NCI-H2107 (cell line): ENCODE measurements at places on chromosomes 6 and 20.

GRCh38 chr6:158894193-158894592 lies 75.0 kb upstream of the EZR start:
- no peak for DNase-seq

DNA sequence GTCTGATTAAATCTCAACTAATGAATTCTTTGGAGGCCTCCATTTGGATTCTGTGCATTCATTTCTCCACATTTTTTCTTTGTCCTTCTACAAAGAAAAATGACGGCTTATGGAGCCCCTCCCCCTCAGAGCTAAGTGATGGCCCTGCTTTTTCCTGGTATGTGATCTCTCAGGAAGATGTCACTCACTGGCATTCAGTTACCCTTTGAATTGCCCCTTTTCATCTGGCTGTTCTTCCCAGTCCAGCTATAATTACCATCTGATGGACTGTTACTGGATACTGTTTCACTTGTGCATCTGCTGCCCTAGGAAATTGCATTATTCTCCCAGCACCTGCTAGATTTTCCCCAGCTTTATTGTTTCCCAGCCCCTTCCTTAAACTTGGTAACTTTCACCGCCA lies 151.9 kb downstream of the CFAP61 start:
- peak; percentile 54 for DNase-seq

GRCh38 chr20:34538671-34539123 lies 19.8 kb upstream of the MAP1LC3A start:
- DNase-seq, result no peak

DNA sequence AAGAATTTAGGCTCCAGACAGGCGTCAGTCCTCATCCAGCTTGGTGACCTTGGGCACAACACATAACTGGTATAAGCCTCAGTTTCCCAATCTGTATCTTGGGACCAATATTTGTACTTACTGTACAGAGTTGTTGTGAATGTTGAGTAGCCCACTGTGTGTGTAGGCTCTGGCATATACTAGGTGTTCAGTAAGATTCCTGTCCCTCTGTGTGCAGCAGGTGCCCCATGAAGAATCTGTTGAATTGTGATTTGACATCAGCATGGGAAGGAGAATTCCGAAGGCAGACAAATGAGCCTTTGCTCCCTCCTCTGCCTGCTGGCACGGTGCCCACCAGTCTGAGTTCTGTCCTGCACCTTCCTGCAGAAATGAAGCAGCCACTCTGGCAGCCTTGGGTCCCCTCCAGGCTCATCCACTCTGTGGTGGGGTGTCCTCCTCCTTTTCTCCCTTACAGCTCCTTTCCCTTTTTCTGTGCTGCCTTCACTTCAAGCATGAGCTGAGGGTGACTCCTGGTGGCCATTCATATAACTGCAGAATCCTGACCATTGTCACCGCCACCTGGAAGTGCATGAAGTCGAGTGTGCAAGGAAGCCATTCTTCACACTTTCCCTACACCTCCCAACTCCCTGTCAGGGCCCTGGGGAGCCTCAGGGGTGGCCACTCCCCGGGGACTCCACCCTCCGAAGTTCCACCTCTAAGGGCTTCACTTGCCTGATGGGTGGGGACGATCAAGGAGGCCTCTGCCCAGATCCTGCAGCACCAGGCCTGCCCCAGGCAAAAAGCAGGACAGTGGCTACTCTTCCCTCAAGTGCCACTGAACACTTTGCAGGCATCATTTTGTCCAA lies 48.2 kb downstream of the MRPL14 start:
- no peak for DNase-seq

GRCh38 chr20:32056708-32057483 lies 4.9 kb downstream of the HCK start:
- no peak for DNase-seq

GRCh38 chr6:80959034-80959433 lies 793.4 kb downstream of the TENT5A start:
- DNase-seq, result no peak

GRCh38 chr6:6943421-6943820 lies 164.3 kb upstream of the RREB1 start:
- no peak for DNase-seq

GRCh38 chr6:170041526-170041925 lies 249.4 kb downstream of the DLL1 start:
- no peak for DNase-seq

GRCh38 chr6:52518279-52518945 lies 58.4 kb downstream of the TRAM2 start:
- DNase-seq, result no peak

DNA sequence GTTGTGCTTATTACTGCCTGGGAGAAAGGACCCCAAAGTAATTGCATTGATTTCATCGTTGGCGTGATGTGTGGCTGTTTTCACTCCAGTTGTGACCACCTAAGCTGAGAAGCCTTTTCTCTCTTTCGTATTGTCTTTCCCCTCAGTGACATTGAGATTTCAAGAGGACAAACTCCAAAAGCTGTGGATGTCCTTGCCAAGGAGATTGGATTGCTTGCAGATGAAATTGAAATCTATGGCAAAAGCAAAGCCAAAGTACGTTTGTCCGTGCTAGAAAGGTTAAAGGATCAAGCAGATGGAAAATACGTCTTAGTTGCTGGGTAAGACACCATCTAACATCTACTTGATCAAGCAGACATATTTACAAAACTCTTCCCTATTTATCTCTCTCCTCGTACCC lies 60.5 kb downstream of the MTHFD1L start:
- DNase-seq, result no peak

DNA sequence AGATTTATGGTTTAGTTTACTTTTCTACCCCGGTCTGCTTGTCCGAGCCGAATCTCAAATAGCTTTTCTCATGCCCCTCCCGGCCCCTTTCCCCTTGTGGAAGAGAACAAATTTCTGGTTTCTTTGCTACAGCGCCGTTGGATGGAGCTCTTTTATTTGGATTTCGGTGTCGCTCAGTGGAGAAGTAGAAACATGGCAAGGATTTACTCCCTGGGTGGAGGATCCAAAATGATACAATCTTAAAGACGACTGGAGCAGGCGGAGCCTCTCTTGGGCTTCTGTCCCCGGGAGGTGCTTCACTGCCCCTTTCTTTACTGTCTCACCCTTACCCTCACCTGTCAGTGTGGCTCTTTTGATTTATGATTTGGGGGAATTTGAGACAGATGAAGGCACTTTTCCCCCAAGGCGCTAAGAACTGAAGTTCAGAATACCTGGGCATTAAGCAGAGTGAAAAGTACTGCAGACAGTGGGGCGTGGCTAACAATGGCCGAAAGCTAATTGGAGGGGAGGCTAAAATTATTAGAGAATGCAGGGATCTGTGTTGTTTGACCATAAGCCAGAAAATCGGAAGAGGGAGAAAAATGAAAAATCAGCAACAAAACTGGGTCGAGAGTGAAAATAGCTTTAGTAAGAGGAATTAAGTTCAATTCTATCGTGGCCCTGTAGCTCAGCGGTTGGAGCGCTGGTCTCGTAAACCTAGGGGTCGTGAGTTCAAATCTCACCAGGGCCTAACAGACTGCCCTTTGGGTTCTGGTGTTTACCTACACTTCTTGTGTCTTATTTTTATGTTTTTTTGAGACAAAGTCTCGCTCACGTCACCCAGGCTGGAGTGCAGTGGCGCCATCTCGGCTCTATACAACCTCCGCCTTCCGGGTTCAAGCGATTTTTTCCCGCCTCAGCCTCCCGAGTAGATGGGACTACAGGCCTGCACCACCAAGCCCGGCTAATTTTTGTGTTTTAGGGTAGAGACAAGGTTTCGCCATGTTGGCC lies 145.1 kb upstream of the ZNF184 start:
- DNase-seq, result no peak

DNA sequence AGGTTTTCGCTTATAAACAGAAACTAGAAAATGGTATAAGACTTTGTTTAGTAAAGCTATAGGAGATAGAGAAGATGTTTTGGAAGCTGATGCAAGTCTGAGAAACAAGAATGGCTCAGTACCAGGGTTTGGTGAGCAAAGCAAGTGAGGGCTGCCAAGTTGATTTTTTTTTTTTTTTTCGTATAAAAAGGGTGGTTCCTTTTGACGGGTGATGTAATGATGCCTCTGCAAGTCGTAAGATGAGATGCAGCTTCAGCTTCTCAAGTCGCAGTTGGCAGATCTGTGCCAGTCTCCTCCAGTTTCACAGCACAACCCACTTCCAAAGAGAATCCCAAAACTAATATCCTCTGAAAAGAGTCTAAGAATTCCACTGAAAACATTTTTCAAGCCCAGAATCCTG lies 252.8 kb upstream of the CDH4 start:
- DNase-seq, result no peak

DNA sequence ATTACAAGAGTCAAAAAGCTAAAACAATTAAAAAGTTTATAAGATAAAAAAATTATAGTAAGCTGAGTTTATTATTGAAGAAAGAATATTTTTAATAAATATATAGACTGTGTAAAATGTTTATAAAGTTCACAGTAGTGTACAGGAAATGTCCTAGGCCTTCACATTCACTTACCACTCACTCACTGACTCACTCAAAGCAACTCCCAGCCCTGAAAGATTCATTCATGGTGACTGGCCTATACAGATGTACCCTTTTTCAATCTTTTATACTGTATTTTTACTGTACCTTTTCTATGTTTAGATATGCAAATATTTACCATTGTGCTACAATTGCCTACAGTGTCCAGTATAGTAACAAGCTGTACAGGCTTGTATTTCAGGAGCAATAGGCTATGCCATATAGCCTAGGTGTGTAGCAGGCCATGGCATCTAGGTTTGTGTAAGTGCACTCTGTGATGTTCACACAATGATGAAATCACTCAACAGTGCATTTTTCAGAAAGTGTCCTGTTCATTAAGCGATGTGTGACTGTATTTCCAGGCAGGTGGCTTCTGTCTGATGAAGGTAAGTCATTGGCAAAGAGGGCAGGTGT lies 130.2 kb downstream of the BTBD3 start:
- DNase-seq, result no peak

DNA sequence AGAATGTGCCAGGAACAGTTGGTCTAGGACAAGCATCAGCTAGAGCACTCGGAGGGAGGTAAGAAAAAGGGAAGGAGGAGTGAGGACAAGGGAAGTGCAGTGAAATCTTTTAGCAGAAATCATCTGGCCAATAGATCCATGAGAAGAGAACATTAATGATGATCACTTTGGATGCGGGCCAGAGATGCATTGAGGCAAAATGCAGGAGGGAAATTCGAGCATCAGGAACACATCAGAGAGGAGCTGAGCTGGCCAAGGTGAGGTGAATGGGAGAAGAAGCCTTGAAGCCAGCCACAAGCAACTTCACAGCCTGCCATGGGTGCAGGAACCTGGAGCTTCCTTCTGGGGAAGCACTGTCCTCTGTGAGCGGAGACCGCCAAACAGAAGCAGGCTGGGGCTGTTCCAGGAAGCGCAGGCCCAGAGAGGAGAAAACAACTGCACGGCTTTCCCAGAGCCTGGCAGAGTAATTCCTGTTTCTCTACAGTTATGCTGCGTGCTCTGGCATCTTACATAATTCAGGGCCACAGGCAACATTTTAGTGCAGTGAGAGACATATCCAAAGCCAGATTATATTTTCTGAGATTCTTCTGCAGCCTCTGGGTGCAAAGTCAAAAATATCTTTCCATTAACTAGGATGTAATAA lies 143.8 kb downstream of the F13A1 start:
- DNase-seq, result no peak

GRCh38 chr6:149860513-149860833 lies 3.7 kb downstream of the LRP11 start:
- no peak for DNase-seq

DNA sequence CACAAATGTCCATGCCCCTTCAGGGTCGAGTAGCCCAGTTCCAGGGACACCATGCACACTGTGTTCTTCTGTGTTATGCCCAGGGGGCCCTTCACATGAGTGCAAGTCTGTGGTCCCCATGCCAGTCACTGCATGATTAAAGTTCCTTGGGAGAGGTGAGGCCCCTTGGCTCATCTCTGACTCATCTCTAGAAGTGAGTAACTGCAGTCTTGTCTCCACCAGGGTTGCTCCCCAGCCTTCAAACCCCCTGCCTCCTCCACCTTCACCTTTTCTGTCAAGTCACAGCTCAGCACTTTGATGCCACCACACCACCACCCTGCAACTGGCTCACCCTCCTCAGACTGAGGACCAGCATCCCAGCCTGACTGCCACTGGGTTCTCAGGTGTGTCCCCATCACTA lies 161.7 kb downstream of the UNC5CL start:
- no peak for DNase-seq
